ENCODE measurements at places on chromosomes 4 and X.

- DNase-seq = no peak
Measured at GRCh38 chr4:52926196-52926974, 64.3 kb downstream of the RASL11B start.

- DNase-seq = no peak
Measured at GRCh38 chr4:53598901-53599300, 7.6 kb upstream of the LNX1 start.

DNA sequence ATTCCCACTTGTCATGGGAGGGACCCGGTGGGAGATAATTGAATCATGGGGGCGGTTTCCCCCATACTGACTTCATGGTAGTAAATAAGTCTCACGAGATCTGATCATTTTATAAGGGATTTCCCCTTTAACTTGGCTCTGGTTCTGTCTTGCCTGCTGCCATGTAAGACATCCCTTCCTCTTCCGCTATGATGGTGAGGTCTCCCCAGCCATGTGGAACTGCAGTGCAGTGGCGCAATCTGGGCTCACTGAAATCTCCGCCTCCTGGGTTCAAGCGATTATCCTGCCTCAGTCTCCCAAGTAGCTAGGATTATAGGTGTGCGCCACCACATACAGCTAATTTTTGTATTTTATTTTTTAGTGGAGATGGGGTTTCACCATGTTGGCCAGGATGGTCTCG lies 2.9 kb downstream of the HPGDS start:
- DNase-seq = no peak

- no peak for DNase-seq
Measured at GRCh38 chr4:62232814-62233213, 1032.7 kb downstream of the ADGRL3 start.

- DNase-seq = no peak
Measured at GRCh38 chr4:105206214-105206613, 59.5 kb downstream of the TET2 start.

DNA sequence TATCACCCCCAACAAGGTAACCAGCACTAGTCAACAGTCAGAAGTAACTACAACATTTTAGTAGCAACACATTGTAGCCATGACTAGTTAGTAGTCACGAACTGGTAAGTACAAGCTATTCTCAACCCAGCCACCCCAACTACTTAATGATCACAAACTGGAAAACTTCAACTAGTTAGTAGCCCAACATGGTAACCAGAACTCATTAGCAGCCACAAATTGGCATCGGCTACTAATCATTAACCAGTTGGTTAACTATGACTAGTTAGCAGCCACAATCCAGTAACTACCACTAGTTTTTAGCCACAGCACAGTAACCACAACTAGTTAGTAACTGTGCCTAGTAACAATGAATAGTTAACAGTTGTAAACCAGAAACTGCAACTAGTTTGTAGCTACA lies 385.1 kb upstream of the CXorf51B start:
- no peak for DNase-seq

DNA sequence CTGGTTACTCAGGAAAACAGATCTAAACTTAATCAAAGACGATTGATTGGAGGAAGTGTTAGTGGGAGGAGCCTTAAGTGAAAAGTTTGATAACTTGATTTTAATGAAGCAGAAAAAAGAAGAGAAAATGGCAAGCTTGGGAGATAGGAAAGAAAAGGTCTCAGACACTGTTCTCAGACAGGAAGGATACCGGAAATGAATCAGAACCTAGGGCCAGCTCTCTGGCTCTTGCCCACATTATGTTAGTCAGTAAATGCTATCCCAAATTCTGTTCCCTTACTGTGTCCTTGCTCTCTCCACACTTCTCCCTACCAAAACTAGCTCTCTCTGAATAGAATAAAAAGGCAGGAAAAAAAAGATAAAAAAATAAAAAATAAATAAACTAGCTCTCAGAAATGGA lies 48.6 kb upstream of the TMEM164 start:
- DNase-seq = no peak

GRCh38 chr4:57763070-57763469 lies 652.9 kb upstream of the IGFBP7 start:
- no peak for DNase-seq

- no peak for DNase-seq
Measured at GRCh38 chr4:38482696-38483095, 181.3 kb upstream of the KLF3 start.

- no peak for DNase-seq
Measured at GRCh38 chr4:12110627-12111026, 681.9 kb upstream of the HS3ST1 start.

GRCh38 chr4:173990126-173990868 lies 293.2 kb downstream of the FBXO8 start:
- no peak for DNase-seq

- no peak for DNase-seq
Measured at GRCh38 chr4:133390198-133390855, 241.2 kb downstream of the PCDH10 start.

DNA sequence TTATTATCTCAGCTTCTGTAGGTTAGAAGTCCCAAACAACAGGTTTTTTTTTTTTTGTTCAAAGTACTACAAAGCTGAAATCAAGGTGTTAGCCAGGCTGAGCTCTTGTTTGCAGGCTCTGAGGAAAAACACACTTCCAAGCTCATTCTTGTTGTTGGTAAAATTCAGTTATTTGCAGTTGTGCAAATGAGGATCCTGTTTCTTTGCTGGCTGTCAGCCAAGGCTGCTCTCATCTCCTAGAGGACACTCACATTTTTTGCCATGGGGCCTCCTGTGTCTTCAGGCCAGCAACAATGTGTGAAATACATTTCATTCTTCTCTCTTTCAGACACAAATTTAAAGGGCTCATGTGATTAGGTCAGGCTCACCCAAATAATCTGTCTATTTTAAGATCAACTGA lies 60.3 kb upstream of the HSD17B10 start:
- no peak for DNase-seq

DNA sequence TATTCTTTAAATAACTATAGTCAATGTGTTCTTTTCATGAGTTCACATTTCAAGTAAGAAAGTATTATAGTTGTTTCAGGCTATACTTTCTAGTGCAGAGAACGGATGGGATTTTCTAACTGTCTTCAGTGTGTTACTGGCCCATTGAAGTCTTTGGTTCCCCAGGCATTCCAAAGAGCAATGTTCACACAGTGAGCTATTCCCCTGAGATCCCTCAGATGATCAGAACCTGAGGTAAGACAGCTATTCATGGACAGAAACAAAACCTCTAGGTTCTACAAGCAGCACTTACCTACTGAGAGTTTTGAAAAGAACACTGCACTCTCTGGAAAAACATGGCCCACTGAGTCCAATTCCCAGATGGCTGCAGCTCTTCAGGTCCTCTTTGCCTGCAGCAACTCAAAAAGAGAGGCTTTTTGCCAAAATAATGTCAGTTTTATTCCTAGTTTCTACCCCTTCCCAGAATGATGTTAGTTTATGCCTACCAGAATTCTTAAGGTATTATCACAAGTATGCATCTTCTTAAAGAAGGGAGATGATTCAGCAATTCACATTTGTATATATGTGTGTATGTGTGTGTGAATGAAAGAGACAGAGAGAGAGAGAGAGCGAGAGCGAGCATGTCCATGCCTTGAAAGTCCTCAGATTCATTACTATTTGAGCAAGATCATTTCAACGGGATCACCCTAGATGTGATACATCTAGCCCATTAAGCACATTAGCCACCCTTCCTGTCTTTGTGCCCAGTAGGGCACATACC lies 146.1 kb downstream of the PDHA2 start:
- DNase-seq = no peak

DNA sequence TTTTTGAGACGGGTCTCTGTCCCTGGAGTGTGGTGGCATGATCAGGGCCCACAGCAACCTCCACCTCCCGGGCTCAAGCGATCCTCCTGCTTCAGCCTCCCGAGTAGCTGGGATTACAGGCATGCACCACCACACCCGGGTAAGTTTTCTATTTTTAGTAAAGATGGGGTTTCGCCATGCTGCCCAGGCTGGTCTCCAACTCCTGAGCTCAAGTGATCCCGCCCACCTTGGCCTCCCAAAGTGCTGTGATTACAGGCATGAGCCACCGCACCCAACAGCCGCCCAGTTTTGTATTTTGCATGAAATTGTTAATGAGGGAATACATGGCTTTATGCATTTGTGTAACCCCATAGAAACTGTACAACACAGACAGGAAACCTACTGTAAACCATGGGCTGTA lies 2.8 kb upstream of the ARHGAP4 start:
- no peak for DNase-seq

GRCh38 chr4:101730291-101731117 lies 60.0 kb upstream of the BANK1 start:
- peak; percentile 15 for DNase-seq

DNA sequence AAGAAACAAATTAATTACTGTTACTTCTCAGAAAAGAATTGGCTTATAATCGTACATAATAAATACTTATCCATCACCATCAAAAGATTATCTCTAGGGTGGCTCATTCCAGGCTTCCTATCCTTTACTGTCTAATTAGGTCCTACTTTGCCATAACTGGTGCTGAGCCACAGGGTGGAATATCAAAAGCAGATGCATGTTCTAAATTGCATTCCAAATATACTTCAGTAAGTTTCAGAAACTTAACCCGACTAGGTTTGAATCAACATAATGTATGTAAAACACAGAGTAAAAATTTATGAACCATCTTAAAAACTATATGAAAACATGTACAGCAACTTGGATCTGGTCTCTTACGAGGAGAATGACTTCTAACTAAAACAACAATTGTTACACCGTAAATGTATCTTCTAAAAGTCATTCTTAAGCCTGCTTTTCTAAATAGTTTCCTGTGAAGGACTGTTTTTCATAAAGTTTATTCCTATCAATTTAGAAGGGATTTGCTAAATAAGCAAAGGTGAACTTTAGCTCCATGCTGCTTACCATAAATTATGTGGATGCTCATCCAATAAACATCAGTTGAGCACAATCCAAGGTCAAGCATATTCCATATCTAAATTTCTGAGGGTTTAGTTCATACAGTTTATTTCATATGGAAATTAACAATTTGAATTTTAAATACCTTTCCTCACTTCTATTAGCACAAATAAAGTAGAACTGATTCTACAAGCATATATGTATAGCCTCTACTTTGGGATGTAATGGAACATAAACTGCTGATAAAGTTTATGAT lies 13.4 kb downstream of the ZAR1 start:
- DNase-seq = no peak

GRCh38 chr4:108159845-108160244 lies 8.9 kb downstream of the LEF1 start:
- DNase-seq = no peak

- no peak for DNase-seq
Measured at GRCh38 chr4:182748949-182749348, 168.2 kb downstream of the DCTD start.

DNA sequence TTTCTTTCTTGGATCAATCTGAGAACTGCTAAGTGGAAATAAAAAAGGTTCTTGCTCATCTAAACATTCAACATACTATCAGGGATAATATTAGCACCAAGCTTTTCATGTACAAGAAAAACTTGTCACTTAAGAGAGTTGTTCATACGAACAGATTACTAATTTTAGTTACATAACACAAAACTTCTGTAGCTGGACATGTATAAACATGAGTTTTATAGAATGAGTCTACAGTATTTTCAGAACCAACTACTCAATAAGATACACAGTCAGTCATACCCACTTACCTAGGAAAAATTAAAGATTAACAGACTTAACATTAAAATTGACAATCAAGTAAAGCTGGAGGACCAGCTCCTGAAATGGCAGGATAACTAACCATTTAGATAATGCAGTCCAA lies 540.1 kb upstream of the FAM241A start:
- no peak for DNase-seq

GRCh38 chrX:72430405-72430968 lies 124.8 kb upstream of the CITED1 start:
- no peak for DNase-seq

- DNase-seq = no peak
Measured at GRCh38 chr4:5206016-5206790, 154.9 kb downstream of the STK32B start.

DNA sequence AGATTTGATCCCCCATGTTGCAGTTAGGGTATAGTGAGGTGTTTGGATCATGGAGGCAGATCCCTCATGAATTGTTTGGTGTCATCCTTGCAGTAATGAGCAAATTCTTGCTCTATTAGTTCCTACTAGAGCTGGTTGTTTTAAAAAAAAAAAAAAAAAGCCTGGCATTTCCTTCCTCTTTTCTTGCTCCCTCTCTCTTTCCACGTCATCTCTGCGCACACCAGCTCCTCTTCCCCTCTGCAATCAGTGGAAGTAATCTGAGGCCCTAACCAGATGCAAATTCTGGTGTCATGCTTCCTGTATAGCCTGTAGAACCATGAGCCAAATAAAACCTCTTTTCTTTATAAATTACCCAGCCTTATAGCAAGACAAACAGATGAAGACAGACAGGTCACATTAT lies 24.5 kb downstream of the WDR17 start:
- no peak for DNase-seq

DNA sequence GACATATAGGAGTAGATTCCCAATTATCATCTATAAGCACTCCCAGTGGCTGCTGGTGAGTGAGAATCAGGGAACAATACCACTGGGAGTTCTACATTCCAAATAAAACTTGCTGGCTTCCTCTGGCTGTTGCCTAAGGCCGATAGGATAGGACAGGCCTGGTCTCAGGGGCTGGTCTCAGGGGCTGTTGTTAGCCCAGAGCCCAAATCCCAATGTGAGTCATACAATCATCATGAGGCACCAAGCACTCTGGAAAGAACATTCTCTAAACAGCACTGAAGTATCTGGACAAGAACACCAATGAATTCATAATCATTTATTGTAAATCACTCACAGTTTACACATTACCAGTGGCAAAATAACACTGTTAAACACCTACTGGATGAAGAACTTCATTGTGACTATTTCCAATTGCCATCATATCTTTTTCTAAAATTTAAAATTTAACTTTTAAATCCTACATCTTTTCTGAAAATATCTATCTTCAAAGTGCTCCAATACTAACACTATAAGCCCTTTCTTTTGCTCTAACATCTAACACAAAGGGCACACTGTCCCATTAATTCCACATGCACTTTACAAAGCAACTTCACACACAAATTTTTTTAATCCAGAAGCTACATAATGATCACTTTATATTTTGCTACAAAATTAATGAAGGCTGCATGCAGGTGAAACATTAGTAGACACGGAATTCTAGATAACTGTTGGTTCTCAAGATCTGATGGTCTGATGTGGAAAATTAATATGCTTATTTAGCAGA lies 67.6 kb upstream of the TMEM150C start:
- no peak for DNase-seq

DNA sequence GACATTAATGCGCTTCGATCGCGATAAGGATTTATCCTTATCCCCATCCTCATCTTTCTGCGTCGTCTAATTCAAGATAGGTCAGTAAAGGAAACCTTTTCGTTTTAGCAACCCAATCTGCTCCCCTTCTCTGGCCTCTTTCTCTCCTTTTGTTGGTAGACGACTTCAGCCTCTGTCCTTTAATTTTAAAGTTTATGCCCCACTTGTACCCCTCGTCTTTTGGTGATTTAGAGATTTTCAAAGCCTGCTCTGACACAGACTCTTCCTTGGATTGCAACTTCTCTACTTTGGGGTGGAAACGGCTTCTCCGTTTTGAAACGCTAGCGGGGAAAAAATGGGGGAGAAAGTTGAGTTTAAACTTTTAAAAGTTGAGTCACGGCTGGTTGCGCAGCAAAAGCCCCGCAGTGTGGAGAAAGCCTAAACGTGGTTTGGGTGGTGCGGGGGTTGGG lies 528 bp upstream of the FGF2 start:
- no peak for DNase-seq

- DNase-seq = no peak
Measured at GRCh38 chr4:170741856-170742255, 652.1 kb upstream of the AADAT start.

- no peak for DNase-seq
Measured at GRCh38 chr4:48439988-48440387, 43.2 kb upstream of the SLC10A4 start.

Data from iPS DF 19.7 (cell line).